ENCODE measurements at places on chromosomes 2 and 18.

GRCh38 chr2:179990676-179991317 is 16.3 kb downstream of the CWC22 start:
- no peak for DNase-seq

DNA sequence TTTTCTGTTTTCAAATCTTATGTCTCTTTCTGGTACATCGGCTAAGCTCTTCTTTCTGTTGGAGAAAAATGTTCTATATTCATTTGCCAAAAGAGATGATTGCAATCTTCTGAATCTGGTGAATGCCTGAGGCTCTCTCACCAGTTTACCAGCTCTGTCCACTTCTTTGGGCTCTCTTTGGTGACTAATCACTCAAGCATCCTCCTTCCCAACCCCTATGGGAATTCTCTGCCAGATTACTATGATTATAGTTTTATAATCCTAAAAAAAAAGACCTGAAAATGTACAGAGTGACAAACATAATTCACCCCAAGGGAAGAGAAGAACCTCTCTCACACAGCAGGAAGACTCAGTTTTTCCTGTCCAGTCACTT is 187.3 kb downstream of the CAMKMT start:
- no peak for DNase-seq

DNA sequence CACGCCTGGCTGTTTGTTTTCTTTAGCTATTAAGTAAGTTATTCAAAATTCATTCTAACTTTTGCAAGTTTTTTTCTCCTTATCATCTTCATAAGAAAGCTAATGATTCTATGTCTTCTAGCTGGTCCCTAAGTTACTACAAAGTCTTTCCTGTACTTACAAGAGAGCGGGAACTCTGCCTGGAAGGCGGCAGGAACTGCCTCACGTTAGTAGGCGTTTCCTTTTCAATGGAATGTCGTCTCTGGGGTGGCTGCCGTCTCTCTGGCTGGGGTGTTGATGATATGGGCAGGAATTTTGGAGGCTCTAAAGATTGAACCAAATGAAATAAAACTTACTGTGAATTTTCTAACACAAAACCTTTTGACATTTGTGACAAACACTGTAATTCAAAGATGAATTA is 55.5 kb downstream of the PRELID3A start:
- no peak for DNase-seq

DNA sequence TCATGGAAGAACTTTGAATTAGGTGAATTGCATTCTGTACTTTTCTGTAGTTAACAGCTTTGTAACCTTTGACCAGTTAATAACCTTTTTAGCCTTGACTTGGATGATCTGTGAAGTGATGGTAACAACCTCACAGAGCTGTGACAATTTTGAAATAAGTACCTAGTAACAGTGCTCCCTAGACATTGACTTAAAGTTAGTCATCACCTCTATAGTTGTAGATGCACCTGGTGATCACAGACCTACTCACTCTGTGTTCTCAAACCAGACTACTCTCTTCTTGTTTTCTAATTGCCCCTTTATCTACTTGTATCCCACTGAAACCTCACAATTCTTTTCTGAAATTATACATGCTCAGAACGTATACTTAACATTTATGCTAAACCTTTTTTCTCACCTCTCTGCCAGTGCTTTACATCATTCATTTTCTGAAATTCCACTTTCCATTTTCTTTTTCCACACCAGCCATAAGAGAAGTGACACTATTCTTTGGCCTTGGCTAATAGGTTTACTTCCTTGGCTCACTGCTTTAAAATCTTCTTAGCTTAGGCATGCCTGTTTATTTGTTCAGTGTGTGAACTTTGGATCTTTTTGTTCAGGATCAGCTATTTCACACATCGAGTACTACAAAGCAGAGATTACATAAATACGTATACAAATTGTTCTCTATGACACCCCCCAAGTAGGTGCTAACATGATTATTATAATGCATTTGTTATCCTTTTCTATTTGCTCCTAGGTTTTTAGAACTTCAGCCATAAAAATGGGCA is 9.3 kb downstream of the YPEL5 start:
- DNase-seq: no peak

DNA sequence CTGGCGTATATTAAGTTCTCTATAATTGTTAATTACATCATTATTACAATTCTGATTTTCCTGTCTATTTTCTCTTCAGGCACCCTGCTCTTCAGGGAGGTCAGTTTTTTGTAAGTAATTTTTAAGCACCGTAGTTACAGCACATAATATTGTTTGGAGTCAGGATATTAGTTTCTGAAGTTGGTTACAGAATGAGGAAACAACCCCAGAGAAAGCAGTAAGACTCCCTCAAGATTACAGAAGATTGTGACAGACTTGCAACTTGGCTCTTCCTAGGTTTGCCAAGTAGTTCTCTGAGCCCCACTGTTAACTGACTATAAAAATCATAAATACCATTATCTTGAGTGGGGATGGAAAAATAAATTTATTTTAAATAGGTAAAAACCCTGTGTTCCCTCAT is 921 bp downstream of the RPE start:
- DNase-seq: no peak

DNA sequence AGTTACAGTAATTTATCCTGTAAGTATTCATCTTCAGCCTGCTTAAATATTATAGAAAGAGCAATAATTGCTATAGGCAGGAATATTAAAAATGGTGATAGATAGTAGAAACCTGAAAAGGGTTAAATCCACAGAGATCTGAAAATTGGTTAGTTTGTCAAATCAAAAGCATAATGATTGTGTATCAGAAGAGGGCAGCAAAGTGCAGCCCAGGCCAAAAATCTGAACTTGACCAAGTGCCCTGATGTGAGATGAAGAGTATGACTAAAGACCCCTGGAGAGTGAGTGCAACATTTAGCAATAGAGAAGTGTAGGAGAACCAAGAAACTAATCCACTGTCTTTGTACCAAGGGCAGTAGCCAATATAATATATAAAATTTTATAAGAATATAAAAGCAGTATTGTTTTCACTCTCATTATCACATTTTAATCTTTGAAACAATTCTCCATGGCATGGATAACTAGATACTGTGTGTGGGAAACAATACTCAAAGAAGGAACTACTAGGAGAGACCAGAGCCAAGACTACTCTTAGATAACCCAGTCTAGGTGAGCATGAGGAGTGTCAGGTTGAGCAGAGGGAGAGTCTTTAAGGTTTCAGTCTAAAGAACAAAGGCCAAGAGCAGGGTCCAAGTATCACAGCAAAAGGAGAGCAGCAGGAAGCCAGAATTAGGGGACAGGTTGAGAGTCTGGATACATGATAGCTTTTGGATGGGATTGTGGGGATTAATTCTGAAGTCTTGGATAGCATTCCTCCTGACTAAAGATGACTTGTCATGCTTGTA is 148.7 kb downstream of the CALCRL start:
- DNase-seq: no peak

- DNase-seq: no peak
Measured at GRCh38 chr2:8806885-8807704, 30.3 kb downstream of the KIDINS220 start.

DNA sequence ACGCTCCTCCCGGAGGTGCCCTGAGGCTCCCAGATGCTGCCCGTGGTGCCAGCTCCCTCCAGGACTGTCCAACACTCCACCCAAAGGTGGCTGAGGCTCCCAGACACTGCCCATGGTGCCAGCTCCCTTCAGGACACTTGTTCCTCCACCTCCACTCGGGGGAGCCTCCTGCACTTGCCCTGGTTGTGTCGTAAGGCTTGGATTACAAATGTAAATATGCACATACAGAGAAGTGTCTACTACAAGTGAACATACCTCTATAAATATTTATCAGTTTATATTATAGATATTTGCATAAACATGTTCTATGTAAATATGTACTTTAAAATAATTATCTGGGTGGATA is 143.3 kb downstream of the PXDN start:
- DNase-seq: no peak

GRCh38 chr2:208266936-208267335 is 881 bp downstream of the PIKFYVE start:
- DNase-seq: no peak

DNA sequence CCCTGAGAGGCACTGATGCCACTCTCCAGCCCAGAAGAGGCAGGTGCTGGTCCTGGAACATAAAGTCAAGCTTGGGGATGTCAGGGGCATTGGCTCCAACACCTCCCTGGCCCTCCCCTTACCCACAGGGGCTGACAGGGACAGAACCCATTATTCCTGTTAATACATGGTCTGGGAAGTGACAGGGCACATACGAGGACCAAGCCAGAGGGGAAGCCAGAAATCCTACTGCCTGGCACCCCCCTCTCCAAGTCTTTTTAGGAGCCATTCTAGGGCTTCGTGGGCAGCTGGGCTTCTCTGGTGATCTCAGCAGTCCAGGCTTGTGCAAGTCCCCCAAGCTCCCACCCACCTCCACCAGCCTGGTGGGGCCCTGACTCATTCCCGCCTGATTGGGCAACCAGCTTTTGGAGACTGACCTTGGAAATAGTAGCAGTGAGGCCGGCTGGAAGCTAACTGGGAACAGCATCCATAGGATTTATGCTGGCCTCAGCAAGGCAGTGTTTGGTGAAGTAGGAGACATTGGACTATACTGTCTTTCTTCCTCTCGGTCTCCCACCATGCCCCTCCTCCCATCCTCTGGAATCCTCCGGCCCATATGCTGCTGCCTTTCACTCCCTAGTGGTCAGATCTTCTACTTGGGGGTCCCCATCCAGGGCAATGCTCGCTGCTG is 86.4 kb upstream of the HK2 start:
- DNase-seq: no peak

DNA sequence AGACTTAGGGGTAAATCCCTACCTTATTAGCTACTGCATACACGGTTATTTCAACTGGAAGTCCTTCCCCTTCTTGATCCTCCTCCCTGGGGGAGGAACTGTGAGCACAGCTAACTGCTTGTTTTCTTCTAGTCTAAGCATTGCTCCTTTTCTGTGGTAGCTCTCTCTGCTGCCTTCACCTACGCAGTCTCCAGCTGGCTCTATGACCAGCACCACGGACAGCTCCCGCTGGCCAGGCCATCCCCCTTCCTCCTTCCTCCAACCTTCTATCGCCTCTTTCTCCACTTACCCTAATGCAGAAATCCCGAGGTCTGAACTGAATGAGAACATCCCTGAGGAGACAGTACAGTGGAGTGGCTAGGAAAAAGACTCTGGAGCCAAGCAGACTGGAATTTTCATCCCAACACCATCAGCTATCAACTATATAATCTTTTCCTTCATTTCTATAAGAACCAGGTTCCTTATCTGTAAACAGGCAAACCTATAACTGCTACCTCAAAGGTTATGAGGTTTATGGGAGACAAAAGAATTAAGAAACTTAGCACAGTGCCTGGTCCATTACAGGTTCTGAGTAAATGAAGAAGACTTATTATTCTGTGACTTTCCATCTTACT is 4.7 kb upstream of the CFAP65 start:
- no peak for DNase-seq

DNA sequence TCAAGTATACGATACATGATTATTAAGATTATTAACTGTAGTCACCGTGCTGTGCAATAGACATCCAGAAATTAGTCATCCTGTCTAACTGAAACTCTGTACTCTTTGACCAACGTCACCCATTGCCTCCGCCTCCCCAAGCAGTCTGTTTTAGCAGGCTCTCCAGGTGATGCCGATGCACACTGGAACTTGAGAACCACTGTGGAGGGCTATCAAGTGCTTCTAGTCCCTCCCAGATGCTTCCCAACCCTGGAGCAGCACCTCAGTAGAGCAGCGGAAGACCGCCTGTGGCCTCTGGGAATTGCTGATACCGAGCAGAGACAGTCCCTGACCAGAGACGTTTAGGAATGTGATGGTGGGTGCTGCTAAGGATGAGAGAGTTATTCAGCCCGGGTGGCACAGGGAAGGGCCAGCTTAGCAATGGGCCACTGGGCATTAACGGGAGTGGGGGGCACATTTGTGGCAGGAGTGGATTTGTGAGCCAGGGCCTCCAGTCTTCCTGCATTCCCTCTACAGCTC is 50.7 kb downstream of the LIPG start:
- DNase-seq: no peak
